ENCODE measurements at places on chromosomes 16 and 17.

GRCh38 chr16:24091125-24091524 is 165.0 kb upstream of the CACNG3 start:
- DNase-seq: no peak

DNA sequence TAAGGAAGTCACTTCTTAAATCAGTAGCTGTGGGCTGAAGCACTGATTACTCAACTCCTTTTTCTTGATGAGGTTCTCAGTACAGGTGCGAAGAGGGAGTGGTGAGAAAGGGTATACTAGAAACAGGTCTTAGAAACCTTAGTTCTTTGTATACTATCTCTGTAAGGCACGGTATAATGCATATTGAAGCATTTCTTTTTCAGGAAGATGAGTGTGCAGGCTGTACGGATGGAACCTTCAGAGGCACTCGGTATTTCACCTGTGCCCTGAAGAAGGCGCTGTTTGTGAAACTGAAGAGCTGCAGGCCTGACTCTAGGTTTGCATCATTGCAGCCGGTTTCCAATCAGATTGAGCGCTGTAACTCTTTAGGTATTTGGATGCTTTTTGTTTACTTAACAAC is 39.2 kb downstream of the CYLD start:
- no peak for DNase-seq

GRCh38 chr16:56354746-56355145 is 70.6 kb downstream of the AMFR start:
- no peak for DNase-seq

- DNase-seq: no peak
Measured at GRCh38 chr16:20002936-20003335, 70.8 kb downstream of the GPR139 start.

GRCh38 chr16:17416461-17417311 is 54.1 kb downstream of the XYLT1 start:
- peak; percentile 65 for DNase-seq

- DNase-seq: no peak
Measured at GRCh38 chr17:57357392-57357784, 101.1 kb downstream of the MSI2 start.

- peak; percentile 28 for DNase-seq
Measured at GRCh38 chr17:77999413-78000173, 41.1 kb downstream of the TNRC6C start.

DNA sequence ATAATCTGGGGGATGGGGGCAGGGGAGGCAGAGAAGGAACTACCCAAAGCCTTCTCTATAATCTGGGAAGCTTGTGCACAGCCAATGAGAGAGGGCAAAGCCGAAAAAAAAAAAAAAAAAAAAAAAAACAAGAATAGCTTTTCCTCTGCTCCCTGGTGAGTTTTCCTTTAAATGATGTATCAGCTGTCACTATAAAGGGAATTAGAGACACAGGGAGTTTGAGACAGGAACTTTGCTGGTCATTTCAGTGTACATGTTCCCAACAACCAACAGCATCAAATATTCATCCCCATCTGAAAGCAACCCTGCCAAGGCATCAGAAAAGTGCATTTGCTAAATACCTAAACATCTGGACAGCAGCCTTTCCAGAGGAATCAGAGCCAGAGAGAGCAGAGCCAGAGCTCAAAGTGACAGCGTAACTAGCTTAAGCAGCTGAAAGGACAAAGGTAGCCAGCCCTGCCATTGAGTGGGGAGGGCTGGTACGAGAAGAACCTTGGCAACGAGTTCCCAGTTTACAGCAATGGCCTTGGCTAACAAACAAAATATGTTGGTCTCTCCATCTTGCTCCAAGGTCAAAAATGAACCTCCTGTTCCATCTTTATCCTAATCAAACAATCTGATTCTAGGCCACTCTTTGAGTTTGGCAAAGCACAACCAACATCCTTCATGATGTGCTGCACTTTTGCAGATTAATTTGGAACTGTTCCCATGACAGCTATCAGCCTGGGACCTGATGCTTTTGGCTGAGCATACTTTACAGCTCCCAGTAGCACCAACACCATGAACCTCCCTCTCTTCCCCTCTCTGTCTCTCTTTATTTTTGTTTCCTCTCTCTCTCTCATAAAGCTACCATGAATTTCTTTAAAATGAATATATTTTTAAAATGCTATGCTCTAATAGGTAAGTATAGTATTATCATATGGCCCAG is 143.7 kb upstream of the GNAO1 start:
- DNase-seq: no peak

GRCh38 chr16:28562199-28562598 is 8.5 kb downstream of the SGF29 start:
- no peak for DNase-seq

DNA sequence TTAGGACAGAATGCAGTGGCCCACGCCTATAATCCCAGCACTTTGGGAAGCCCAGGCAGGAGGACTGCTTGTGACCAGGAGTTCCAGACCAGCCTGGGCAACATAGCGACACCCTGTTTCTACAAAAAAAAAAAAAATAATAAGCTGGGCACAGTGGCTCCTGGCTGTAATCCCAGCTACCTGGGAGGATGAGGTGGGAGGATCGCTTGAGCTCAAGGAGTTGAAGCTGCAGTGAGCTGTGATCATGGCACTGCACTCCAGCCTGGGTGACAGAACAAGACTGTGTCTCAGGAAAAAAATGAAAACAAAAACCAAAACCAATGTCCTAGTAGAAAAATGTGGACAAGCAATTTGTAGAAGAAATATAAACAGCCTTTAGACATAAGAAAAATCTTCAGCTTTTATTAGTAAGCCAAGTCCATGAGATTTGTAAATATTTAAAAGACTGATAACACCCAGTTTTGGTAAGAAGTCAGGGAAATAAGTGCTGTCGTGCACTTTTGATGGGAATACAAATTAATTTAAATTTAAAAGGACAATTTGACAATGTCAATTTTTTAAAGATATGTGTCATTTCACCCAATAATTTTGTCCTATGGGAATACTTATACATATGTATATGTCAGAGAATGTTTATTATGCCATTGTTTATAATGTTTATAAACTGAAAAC is 11.1 kb downstream of the SCPEP1 start:
- no peak for DNase-seq

- DNase-seq: peak; percentile 39
Measured at GRCh38 chr16:83343935-83344366, 463.8 kb upstream of the HSBP1 start.

DNA sequence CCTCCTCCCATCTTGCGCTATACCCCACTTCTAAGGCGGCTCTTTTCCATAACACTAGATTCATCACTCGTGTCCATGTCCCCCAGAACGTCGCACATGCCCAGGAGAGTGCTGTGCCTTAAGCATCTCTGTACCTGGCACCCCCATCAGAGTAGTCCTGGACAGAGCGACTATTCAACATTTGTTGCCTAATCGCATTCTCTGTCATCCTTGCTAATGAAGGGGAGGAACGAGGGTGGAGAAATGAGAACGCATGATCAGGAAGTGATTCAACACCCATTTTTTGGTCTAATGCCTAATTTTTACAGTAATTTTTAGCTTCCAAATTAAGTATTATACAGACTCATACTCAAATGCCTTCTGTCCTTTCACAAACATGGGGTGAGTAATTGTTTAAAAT is 53.2 kb downstream of the SLC39A11 start:
- peak; percentile 18 for DNase-seq

DNA sequence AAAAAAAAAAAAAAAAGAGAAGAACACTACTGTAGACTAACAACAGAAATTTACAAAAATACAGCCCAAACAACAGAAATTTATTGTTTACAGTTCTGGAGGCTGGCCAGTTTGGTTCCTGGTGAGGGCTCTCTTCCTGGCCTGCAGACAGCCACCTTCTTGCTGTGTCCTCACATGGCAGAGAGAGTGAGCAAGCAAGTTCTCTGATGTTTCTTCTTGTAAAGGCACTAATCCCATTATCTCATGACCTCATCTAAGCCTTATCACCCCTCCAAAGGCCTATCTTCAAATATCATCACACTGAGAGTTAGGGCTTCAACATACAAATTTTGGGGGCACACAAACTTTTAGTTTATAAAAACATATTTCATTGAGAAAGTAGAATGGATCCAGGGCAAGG is 7.3 kb downstream of the ARSG start:
- DNase-seq: no peak

GRCh38 chr16:54652201-54652770 is 278.4 kb upstream of the IRX5 start:
- DNase-seq: no peak

GRCh38 chr16:67209565-67209964 is 10.6 kb downstream of the ELMO3 start:
- DNase-seq: no peak

GRCh38 chr16:56812884-56813283 is 52.1 kb upstream of the SLC12A3 start:
- DNase-seq: peak; percentile 59

DNA sequence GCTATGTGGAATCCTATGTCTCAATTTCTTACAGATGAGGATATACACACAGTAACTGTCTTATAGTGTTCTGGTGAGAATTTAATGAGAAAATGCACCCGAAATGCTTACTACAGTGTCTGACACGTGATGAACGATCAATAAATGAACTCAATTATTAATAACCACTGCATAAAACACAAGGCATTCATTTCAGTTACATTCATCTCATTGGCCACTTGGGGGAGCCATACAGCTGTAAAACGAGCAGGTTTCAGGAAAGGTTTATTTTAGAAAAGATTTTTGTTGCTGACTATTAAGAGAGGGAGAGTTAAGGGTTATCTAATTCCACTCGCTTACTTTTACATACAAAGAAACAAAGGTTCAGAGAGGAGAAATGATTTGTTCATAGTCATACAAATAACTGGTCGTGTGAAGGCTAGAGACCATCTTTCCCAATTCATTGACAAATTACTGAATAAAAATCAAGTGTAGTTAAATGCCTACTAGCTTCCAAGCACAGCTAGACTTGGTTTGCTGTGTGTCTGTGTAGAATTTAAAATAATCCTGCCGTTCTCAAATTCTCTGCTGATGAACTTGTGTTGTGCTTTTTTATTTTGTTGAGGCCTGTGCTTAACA is 160.1 kb downstream of the MAP2K4 start:
- peak; percentile 57 for DNase-seq

GRCh38 chr17:35467824-35468223 is 19.3 kb upstream of the SLFN13 start:
- no peak for DNase-seq

GRCh38 chr17:30210901-30211300 is 24.6 kb downstream of the SLC6A4 start:
- DNase-seq: no peak

GRCh38 chr16:69486724-69487123 is 62.3 kb downstream of the CYB5B start:
- DNase-seq: no peak

- DNase-seq: no peak
Measured at GRCh38 chr17:83057793-83058265, 21.6 kb upstream of the METRNL start.

DNA sequence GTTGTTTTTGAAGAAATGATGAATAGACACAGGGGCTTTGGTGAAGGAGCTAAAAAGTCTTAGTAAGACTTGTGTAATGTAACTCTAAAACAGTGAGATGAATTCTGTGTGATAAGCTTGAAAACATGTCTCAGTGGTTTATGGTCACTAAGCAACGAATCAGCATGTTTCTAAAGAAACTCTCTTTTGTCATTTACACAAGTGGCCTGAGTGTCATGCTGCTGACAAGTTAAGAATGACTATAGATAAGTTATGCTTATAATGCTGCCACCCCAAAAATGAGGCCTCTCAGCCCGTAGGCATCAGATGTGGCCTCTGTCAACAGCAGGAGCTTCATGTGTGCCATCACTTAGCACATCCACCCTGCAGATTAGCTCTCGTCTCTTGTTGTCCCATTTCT is 8.7 kb downstream of the COX10 start:
- no peak for DNase-seq

- no peak for DNase-seq
Measured at GRCh38 chr17:80132906-80133625, 13.9 kb downstream of the EIF4A3 start.

DNA sequence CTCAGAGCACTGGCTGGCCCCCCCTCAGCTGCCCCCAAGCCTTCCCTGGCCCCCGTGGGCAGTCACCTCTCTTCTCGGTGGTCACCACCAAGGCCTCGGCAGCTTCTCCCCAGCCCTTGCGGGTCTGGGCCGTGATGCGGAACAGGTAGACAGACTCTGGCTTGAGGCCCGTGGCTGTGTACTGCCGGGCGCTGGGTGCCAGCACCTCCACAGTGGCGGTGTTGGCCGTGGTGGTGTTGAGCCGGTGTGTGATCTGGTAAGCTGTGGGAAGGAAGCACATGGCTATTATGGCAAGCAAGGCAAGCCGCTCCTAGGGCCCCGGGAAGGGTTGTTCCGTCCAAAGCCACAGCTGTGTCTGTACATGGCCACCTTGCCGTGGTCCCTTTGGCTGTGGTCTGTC is 78.4 kb upstream of the CDC42EP4 start:
- no peak for DNase-seq

- peak; percentile 88 for DNase-seq
Measured at GRCh38 chr16:58499615-58500351, at the start of gene NDRG4. TSS of gene NDRG4 (plus strand) at chr16:58500143. CDS start at chr16:58500249, 106 bp downstream.

DNA sequence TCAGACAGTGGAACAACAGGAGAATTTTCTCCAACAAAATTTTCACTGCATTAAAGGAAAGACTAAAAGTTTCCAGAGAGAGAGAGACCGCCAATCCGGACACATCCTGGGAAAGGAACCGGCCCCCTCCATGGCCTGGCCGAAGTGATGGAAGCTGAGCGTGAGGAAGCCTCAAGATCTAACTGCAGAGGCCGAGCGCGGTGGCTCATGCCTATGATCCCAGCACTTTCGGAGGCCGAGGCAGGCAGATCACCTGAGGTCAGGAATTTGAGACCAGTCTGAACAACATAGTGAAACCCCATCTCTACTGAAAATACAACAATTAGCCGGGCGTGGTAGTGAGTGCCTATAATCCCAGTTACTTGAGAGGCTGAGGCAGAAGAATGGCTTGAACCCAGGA is 3.9 kb downstream of the CTRB2 start:
- DNase-seq: no peak

DNA sequence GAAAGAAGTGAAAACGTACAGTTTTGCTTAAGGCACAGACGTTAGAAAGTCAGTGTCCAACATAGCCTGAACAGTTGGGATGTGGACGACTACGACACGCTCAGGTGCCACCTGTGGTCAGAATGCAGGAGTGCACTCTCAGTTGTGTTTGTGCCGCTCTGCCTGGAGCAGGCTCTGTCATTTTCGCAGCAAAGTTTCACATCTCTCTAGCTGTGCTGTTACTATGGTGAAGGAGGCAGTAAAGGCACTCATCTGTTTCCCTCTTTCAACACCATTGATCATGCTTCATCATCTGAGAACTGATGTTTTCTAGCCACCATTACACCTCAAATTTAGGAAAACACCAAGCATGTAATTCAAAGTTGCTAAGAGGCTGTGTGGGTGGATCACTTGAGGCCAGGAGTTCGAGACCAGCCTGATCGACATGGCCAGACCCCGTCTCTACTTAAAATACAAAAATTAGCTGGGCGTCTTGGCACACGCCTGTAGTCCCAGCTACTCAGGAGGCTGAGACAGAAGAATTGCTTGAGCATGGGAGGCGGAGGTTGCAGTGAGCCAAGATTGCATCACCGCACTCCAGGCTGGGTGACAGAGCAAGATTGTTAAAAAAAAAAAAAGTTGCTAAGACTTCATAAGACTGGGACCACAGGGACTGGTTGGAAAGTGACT is 44.9 kb upstream of the DNAJA2 start:
- no peak for DNase-seq

GRCh38 chr16:51747329-51747728 is 596.3 kb upstream of the SALL1 start:
- DNase-seq: no peak

GRCh38 chr17:57210224-57210553 is 46.1 kb upstream of the MSI2 start:
- no peak for DNase-seq

Measured in fibroblast of skin of abdomen (primary cell).